ENCODE measurements at places on chromosomes 11 and 22.

GRCh38 chr11:133897331-133897650, 52.0 kb upstream of the SPATA19 start:
- DNase-seq, result no peak

DNA sequence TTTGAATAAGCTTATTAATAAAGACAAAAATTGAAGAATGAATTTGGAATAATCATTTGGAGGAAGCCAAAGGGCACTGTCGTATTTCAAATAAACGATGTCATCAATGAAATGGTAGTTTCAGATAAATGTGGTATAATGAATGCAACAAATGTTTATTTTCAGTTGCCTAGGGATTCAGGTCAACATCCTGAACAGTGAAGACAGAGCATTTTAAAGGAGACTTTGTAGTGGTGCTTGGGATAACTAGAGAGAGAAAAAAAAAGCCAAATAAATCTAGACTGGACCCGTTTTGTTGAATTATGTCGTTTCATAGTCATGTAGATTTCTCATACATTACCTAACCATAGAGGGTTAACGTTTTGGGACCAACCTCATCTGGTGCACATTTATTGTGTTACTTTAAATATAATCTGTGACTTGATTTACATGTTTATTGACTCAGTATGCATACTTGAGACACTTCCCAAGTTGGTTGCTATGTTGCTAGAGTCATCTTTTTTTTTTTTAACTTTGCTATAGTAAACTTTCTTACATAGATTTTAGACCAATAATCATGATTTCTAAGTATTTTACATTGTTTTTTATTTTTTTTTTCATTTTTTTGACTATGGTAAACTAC, 111.1 kb downstream of the NCAM1 start:
- DNase-seq, result no peak

DNA sequence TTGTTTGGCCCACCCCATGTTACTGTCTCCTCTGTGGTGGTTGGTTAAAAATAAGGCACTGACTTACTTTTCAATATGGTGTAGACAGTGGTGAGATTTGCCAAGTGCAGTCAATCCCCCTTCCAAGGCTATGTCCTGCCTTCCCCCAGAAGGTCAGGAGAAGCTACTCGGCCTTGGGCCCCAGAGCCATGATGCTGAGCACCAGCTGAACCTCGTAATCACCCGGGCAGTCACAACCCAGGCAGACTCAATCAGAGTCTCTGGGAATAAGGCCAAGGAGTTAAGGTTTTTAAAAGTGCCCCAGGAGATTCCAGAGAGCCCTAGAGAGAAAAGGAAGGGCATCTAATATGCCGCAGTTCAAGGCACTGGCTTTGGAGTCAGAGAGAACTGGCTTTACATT, 23.8 kb downstream of the MYO18B start:
- no peak for DNase-seq

DNA sequence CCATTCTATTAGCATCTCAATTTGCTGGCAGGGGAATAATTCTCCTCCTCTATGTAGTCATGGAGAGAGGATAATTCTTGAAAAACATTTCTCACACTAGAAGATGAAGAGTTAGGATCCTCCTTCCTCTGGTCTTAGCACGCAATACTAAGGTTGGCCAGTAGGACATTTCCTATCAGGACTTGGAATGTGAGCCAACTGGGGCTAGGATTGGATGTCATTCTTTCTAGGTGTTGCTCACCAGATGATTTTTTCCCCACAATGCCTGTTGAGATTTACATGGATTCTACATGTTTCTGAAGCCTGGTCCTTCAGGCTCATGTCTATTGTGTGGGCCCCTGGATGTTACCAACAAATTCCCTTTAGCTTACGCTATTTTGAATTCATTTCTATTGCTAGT, 28.0 kb downstream of the SLN start:
- DNase-seq, result no peak

DNA sequence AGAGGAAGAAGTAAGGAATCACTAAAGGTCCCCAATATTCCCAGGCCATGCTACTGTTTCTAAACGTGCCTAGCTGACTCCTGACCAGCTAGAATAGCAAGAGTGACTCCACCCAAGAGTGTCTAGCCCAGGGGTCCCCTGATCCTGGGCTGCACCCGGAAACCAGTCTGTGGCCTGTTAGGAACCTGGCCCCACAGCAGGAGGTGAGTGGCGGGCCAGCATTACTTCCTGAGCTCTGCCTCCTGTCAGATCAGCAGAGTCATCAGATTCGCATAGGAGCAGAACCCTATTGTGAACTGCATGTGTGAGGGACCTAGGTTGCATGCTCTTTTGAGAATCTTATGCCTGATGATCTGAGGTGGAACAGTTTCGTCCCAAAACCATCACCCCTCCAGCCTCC, 2.0 kb downstream of the MMP20 start:
- DNase-seq, result no peak

DNA sequence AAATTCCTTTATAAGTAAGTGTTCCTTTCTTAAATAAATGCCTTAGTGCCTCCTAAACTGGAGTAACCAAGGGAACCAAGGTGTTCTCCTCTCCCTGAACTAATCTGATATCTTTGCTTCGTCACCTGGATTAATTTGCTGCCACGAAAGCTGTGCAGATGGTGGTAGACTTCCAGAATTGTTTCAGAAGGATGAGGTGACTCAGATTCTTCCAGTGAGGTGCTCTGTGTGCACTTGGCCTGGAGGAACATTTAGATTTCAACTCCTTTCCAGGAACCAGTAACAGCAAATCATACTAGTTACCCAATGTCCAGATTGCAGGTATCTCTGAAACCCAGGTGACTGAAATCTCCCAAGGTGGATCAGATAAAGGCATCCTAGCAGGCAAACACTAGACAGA, 181.9 kb downstream of the FAT3 start:
- no peak for DNase-seq

DNA sequence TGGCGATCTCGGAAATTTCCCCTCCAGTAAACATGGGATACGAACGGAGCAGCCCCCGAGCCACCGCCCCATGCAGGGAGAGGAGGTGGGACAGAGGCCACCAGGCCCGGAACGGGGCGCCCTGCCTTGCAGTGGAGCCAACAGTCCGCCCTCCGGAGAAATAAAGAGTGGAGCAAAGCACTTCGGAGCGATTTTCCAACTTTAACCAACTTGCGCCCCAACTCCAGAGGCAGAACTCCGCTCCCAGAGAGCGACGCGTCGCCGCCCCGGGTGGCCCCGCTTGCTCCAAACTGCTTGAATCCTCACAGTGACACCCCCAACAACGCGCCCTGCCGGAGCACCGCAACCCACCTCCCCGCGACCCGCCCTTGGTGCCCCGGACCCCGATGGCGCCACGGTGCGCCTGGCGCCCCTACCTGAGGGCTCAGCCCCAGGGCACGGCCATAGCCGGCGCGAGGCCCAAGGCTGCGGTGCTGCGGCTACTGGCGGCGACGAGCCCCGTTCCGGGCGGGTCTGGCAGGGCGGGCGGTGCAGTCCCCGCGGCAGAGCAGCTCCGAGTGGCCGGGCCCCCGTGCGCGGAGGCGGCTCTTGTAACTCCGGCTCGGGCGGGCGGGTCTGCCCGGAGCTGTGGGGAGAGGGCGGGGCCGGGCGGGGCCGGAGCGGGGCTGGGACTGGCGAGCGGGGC, at the start of gene AHNAK:
AHNAK (minus strand) TSS at position 563 of the 685 bp plus-strand sequence. CDS start 10,708 bp downstream, outside the sequence.
- peak; percentile 63 for DNase-seq

DNA sequence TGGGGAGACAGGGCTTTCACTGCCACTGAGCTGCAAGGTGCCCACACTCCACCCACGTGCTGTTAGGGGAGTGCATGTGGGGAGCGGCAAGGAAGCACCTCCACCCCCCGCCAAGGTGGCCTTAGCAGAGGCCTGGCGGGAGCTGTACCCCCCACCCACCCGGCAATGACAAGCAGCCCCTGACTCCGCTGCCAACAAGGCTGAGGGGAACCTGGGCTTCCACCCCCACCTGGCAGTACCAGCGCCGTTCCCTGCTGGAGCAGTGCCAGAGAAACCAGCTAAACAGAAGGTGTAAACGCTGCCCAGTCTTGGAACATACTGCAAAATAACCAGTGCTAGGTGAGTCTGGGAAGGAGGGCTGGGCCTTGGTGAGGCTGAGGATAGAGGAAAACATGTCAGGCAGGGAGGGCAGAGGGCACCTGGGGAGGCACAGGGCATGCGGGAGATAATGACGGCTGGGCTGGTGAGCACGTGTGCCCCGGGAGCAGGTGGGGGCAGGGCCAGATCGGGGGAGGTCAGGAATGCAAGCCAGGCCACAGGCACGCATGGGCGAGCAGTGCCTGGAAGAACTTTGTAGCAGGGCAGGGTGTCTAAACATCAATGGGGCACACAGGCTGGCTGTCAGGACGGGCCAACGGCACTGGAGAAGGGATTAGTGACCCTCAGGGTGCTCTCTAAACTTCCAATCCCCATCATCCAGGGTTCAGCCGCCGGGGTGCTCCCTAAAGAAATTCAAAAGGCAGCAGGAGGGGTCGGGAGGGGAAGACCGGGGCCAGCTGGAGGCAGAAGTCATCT, 6.6 kb downstream of the CERK start:
- DNase-seq, result no peak

GRCh38 chr11:109145287-109145686, 276.7 kb upstream of the C11orf87 start:
- DNase-seq, result no peak

- DNase-seq, result no peak
These were observed 159.9 kb upstream of the GRK3 start for GRCh38 chr22:25404556-25404927.

DNA sequence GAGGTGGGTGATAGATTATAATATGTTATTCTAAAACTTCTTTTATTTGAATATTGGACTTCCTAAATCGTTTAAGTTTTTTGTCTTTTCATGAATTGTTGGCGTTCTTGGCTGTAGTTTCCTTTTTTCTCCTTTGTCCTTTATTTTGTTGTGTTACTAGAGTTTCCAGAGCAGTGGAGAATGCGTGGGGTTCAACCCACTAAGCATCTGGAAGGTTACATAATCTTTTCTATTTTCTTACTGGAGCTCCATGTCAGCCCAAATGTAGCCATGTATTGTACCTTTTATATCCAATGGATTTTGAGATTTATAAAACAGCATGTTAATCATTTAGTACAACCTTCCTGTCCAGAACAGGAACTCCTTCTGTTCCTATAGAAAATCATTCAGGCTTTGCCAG, 63.2 kb downstream of the PPP6R3 start:
- DNase-seq, result no peak

- DNase-seq, result no peak
These were observed 216.4 kb downstream of the MN1 start for GRCh38 chr22:27585141-27585540.

DNA sequence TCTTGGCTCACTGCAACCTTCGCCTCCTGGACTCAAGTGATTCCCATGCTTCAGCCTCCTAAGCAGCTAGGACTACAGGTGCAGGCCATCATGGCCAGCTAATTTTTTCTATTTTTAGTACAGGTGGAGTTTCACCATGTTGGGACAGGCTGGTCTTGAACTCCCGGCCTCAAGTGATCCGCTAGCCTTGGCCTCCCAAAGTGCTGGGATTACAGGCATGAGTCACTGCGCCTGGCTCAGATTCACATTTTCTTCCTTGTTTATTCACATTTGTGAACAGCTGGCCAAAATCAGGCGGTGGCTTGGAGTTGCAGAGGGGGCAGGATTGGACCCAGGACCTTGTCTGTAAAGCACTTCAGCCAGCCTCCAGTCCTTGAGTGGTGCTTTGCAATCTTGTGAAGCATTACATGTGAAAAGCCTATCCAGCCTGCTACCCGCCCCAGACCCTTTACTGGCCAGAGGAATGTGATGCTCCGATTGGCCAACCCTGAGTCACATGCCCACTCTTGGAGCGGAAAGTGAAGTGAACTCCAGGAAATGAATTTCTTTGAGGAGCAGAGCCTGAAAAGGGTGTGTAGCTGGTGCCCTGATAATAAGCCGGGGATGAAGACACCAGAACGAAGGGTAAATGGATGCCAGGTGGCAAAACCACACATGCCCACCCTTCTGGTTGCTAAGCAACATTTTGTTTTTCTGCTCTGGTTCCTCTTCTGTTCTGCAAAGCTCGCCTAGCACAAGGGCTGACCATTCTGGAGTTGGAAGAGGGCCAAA, 62.6 kb upstream of the PTPRJ start:
- DNase-seq, result peak; percentile 93

DNA sequence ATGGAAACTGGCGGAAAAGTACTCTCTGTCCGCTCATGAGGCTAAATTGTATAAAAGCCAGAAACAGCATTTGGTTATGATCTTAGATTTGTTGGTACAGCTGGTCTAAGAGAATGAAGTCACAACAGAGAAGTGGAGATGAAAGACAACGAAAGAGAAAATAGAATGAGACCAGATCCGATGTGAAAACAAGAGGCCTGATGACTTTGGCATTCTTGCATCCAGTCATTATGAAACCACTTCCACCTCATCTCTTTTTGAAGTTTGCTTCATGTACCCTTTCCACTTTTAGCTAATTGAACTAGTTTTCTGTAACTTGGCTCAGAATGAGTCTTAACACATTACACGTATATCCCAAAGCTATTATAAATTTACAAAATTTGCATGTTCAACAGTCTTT, 1431.7 kb downstream of the LRRC4C start:
- DNase-seq, result no peak

GRCh38 chr11:90216611-90217010, 6.2 kb downstream of the CHORDC1 start:
- no peak for DNase-seq

GRCh38 chr11:72058416-72059034, 21.8 kb downstream of the NUMA1 start:
- no peak for DNase-seq

GRCh38 chr11:120717042-120717441, 205.5 kb downstream of the GRIK4 start:
- DNase-seq, result no peak

GRCh38 chr22:25651332-25652085, 87.0 kb downstream of the GRK3 start:
- DNase-seq, result peak; percentile 17

GRCh38 chr22:17842386-17842785, 68.1 kb upstream of the BID start:
- DNase-seq, result no peak

GRCh38 chr11:134537296-134537695, 125.3 kb upstream of the B3GAT1 start:
- no peak for DNase-seq

- DNase-seq, result no peak
These were observed 118.4 kb downstream of the RBFOX2 start for GRCh38 chr22:35910003-35910769.

- DNase-seq, result no peak
These were observed 981.0 kb upstream of the FAT3 start for GRCh38 chr11:91243630-91244029.

GRCh38 chr11:61656347-61657077, 23.7 kb upstream of the DAGLA start:
- no peak for DNase-seq

GRCh38 chr22:20016734-20017621, at the start of gene ARVCF:
Gene ARVCF (minus strand): TSS chr22:20016823. CDS start chr22:19990794, 26,029 bp downstream.
- peak; percentile 90 for DNase-seq

- peak; percentile 55 for DNase-seq
These were observed 45.7 kb downstream of the TXN2 start for GRCh38 chr22:36435516-36436415.

Measured in KBM-7 (cell line).